HS-5 (cell line): ENCODE measurements at places on chromosomes 5 and 9.
A peak's percentile ranks its signal among the peaks of the same experiment; 100 is the strongest.

- DNase-seq, result peak; percentile 14
These were observed 103.9 kb upstream of the MEGF10 start for GRCh38 chr5:127186657-127187056.

GRCh38 chr9:106622164-106622487 lies 240.8 kb upstream of the ZNF462 start:
- DNase-seq, result no peak

- DNase-seq, result no peak
These were observed 151.6 kb downstream of the FOCAD start for GRCh38 chr9:20835377-20836286.

GRCh38 chr5:163252950-163253349 lies 184.4 kb upstream of the CCNG1 start:
- no peak for DNase-seq

DNA sequence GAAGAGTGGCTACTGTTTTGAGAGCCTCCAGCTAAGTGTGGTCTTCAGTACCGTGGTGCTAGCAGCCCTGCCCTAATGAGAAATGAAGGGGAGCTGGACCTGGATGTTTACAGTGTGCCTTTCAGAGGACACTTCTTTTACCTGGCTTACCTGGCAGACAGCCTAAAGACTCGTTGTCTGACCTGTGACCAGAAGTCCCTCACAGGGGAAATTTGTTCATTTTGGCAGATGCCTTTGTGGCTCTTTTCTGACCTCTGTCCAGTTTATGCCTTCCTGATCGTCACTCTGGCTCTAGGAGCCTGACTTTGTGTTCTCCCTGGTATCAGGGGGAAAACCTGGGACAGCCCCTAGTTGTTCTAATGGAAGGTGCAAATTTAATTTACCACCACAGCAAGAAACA lies 475.1 kb downstream of the DMRTA1 start:
- no peak for DNase-seq

- DNase-seq, result no peak
These were observed 41.8 kb downstream of the CAVIN4 start for GRCh38 chr9:100619665-100620064.

DNA sequence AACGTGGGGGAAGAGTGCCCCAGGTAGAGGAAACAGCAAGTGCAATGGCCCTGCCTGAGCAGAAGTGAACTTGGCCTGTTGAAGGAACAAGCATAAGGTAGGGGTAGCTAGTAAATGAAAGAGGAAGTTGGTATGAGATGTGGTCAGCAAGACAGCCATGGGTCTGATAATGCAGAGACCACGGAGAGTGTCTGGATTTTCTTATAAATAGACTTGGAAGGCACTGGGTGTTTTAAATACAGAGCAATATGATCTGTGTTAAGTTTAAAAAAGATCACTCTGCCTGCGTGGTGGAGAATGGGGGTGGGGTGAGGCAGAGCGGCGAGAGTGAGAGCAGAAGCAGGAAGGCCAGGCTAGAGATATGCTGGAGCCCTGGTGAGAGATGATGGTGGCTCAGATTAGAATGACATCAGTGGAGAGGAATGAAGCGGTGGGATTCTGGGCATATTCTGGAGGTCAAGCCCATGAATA lies 4.2 kb downstream of the ADAM19 start:
- no peak for DNase-seq

DNA sequence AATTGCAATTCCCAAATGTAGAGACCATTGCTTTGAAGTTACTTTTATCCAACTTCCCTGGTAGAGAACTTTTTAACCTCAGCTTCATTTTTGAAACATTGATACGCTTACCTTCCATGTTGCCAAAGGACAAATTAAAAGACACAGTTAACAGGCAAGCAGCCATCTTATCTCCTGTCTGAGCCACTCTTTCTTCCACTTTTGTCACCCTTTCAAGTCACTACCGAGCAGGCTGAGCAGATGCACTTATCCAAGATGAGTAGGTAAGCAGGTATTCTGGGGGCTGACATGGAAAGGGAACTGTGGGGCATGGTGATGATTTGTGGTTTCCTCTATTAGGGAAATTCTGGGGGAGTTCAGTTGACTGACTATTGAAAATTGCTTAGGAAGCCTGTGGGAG lies 66.7 kb downstream of the DOCK2 start:
- DNase-seq, result no peak

- DNase-seq, result no peak
These were observed 22.6 kb downstream of the SSBP2 start for GRCh38 chr5:81728301-81728700.

- no peak for DNase-seq
These were observed 107.6 kb upstream of the RASGRF2 start for GRCh38 chr5:80852331-80853245.

DNA sequence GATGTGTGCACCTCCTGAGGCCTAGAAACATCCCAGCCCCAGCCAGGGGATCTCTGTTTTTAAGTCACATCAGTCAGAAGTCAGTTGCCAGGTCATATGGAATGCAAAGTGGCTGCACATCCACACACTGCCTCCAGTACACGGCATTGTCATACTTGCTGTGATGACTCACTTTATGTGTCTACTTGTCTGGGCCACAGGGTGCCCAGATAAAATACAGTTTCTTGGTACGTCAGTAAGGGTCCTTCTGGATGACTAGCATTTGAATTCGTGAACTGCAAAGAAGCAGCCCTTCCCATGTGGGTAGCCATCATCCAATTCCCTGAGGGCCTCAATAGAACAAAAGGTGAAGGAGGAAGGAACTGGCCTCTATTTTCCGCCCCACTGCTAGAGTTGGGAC lies 27.7 kb downstream of the AUH start:
- no peak for DNase-seq
